Liver (tissue), 10 donors: ENCODE measurements at places on chromosomes 11 and 22.
A peak's percentile ranks its signal among the peaks of the same experiment; 100 is the strongest.

DNA sequence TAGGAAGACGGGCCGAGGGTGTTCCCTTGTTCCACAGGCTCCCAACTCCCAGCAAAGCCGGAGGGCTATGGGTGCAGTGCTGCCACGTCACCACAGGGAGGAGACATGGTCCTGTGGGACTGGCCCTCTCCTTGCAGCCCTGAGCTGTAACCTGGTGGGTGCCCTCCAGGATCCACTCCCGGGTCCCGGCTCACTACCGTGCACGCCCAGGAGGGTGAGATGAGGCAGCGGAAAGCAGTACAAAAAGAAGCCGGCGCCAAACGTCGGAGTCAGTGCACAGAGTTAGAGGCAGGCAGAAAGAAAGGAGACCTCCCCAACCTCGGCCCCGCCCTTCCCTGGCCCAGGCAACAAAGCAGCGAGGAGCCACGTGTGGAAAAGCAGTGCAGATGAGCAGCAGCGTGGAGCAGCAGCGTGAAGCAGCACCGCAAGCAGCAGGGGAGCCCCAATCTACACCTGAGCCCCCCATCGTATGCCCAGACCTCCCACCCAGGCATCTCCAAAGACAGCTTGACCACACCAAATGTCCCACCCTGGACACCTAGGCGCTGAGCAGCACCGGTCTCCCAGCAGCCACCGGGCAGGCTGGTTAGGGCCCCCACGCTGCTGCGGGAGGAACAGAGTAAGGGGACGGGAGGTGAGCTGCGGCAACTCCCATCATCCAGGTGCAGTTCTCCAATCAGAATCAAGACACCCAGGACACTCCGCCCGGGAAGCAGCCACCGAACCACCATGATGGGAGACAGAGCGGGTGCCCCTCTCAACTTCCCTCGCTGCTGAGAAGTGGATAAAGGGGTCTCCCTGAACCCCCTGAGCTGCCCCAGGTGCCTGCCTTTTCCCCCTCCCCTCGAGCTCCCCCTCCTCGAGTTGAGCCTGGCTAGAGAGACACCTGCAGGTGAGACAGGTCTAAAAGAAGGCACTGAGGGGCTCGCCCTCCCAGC, 28.8 kb downstream of the IGSF9B start:
- no peaks in the 10 kb centered on the region for H3K4me1 ChIP-seq
- peaks cover 8% of the 10 kb centered on the region for H3K27me3 ChIP-seq
- no peak overlapping the region for H3K27ac ChIP-seq
- no peaks in the 10 kb centered on the region for H3K36me3 ChIP-seq

- H3K27me3 ChIP-seq, result no peaks in the 10 kb centered on the region
- H3K27ac ChIP-seq, result no peak overlapping the region
- H3K36me3 ChIP-seq, result peaks cover 2% of the 10 kb centered on the region
- no peaks in the 10 kb centered on the region for H3K4me1 ChIP-seq
- no peak overlapping the region for H3K4me3 ChIP-seq
Measured at GRCh38 chr22:37509059-37509860, 10.0 kb downstream of the CARD10 start.

DNA sequence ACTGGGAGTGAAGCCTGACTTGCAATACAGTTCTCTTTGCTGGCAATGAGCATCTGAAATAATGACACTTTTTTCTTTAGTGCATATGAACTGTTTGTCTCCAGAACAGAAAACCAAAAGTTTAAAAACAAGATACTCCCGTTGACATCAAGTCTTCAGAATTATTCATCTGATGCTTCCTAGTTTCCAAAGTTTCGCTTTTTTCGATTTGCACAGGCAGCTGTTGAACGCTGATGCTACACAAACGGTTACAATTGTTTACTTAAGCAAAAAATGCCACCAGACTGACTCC, 612 bp upstream of the BIRC2 start:
- peak overlapping the region; percentile 96 for H3K4me3 ChIP-seq
- H3K36me3 ChIP-seq, result peaks cover 4% of the 10 kb centered on the region
- H3K4me1 ChIP-seq, result peaks cover 25% of the 10 kb centered on the region
- DNase-seq, result no peak
- peak overlapping the region; percentile 92 for H3K27ac ChIP-seq

GRCh38 chr11:75663808-75664207, 5.0 kb downstream of the MAP6 start:
- H3K36me3 ChIP-seq, result no peaks in the 10 kb centered on the region
- H3K27ac ChIP-seq, result no peak overlapping the region
- peaks cover 19% of the 10 kb centered on the region for H3K4me1 ChIP-seq
- DNase-seq, result no peak
- H3K4me3 ChIP-seq, result no peak overlapping the region

DNA sequence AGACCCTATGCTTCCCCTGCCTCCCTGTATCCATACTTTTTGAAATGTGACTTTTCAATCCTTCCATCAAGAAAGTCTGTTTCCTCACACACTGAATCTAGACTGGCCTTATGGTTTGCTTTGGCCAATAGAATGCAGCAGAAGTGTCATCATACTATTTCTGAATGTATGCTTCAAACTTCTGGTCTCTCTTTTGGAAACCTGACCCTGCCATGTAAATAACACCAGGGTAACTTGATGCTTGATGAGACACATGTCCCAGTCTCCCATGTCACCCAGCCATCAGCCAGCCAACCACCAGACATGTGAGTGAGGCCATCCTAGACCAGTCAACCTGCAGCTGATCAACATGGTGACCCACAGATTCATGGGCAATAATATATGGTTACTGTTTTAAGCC, 29.7 kb upstream of the CAVIN3 start:
- H3K4me3 ChIP-seq, result no peak overlapping the region
- no peaks in the 10 kb centered on the region for H3K27me3 ChIP-seq
- H3K27ac ChIP-seq, result no peak overlapping the region
- no peaks in the 10 kb centered on the region for H3K36me3 ChIP-seq

DNA sequence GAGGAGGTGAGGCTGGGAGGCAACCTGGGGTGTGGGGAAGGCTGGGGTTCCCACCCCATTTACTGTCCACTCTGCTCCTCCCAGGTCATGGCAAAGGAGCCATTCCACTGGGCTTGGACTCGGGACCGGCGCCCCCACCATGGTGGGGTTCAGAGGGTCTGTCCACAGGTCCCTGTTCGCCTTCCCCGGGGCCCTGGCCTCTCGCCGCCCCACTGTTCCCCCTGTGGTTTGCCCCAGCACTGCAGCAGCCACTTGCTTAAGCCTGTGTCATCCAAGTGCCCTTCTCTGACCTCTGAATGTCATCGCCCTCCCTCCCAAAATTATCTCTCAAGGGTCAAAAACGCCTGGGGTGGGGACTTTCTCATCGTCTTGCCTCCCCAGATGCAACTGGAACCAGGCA, 2.6 kb downstream of the SPDYC start:
- no peak for DNase-seq
- H3K27me3 ChIP-seq, result no peaks in the 10 kb centered on the region
- no peaks in the 10 kb centered on the region for H3K4me1 ChIP-seq
- H3K4me3 ChIP-seq, result no peak overlapping the region
- H3K27ac ChIP-seq, result no peak overlapping the region
- no peaks in the 10 kb centered on the region for H3K36me3 ChIP-seq

GRCh38 chr22:28594797-28595462, 84.7 kb downstream of the TTC28 start:
- no peaks in the 10 kb centered on the region for H3K36me3 ChIP-seq
- no peak overlapping the region for H3K4me3 ChIP-seq
- no peaks in the 10 kb centered on the region for H3K4me1 ChIP-seq
- H3K27ac ChIP-seq, result no peak overlapping the region

GRCh38 chr11:113989916-113990315, 15.0 kb downstream of the HTR3A start:
- no peak overlapping the region for H3K4me3 ChIP-seq
- H3K27ac ChIP-seq, result no peak overlapping the region
- no peaks in the 10 kb centered on the region for H3K27me3 ChIP-seq
- DNase-seq, result no peak
- no peaks in the 10 kb centered on the region for H3K4me1 ChIP-seq

GRCh38 chr22:25395468-25395867, 169.0 kb upstream of the GRK3 start:
- peak overlapping the region; percentile 31 for H3K27ac ChIP-seq
- H3K4me1 ChIP-seq, result peaks cover 32% of the 10 kb centered on the region
- no peak for DNase-seq
- no peak overlapping the region for H3K4me3 ChIP-seq
- H3K36me3 ChIP-seq, result no peaks in the 10 kb centered on the region
- H3K27me3 ChIP-seq, result no peaks in the 10 kb centered on the region

- H3K4me1 ChIP-seq, result no peaks in the 10 kb centered on the region
- H3K27ac ChIP-seq, result no peak overlapping the region
Measured at GRCh38 chr11:104772806-104773241, 125.4 kb downstream of the CASP12 start.

- H3K27ac ChIP-seq, result no peak overlapping the region
- no peak for DNase-seq
- no peaks in the 10 kb centered on the region for H3K36me3 ChIP-seq
Measured at GRCh38 chr11:134380785-134381184, 31.3 kb downstream of the B3GAT1 start.

- no peak for DNase-seq
- H3K4me3 ChIP-seq, result peak overlapping the region; percentile 93
Measured at GRCh38 chr22:38706901-38707195, 1.1 kb downstream of the GTPBP1 start.

DNA sequence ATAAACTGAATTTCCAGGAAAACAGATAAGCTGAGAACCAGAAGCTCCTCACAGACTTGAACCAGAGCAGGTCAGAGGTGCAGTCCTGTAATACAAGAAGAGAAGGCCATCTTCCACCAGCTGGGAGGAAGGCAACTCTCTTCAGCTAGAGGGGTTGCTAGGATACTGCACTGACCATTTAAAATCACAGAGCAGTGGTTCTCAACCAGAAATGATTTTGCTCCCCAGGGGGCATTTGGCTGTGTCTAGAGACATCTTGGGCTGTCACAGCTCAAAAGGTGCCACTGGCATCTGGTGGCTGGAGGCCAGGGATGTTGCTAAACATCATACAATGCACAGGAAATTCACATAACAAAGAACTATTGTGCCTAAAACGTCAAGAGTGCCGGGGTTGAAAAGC, 17.2 kb downstream of the OPCML start:
- no peaks in the 10 kb centered on the region for H3K27me3 ChIP-seq
- no peaks in the 10 kb centered on the region for H3K36me3 ChIP-seq
- no peak overlapping the region for H3K27ac ChIP-seq
- peaks cover 10% of the 10 kb centered on the region for H3K4me1 ChIP-seq
- no peak for DNase-seq
- H3K4me3 ChIP-seq, result no peak overlapping the region

- no peak overlapping the region for H3K27ac ChIP-seq
- DNase-seq, result no peak
- H3K4me3 ChIP-seq, result no peak overlapping the region
- no peaks in the 10 kb centered on the region for H3K36me3 ChIP-seq
- H3K27me3 ChIP-seq, result no peaks in the 10 kb centered on the region
- H3K4me1 ChIP-seq, result no peaks in the 10 kb centered on the region
Measured at GRCh38 chr11:1444823-1445422, 41.7 kb downstream of the MOB2 start.

GRCh38 chr11:88231894-88232482, 56.7 kb upstream of the RAB38 start:
- H3K27me3 ChIP-seq, result no peaks in the 10 kb centered on the region
- DNase-seq, result no peak

- no peaks in the 10 kb centered on the region for H3K4me1 ChIP-seq
- H3K27ac ChIP-seq, result no peak overlapping the region
- H3K36me3 ChIP-seq, result no peaks in the 10 kb centered on the region
- no peak overlapping the region for H3K4me3 ChIP-seq
Measured at GRCh38 chr11:124096364-124096763, 18.9 kb upstream of the VWA5A start.

DNA sequence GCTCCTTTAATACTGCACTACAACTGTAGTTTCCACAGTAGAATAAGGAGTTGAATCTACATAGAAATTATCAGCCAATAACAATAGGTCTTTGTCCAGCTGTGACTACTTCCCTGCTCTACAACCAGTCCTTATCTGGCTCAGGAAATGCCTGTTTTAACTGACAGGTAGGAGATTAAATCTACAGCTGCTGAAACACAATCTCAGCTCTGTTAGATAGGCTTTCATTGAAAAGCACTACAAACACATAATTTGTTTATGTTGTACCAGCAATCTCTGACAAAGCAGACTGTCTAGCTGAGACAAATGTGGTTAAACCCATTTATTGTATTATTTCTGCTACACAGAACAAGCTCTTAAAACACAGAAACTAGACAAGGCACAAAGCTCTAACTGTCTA, 230.0 kb downstream of the SOX6 start:
- no peak overlapping the region for H3K27ac ChIP-seq
- H3K27me3 ChIP-seq, result no peaks in the 10 kb centered on the region
- no peaks in the 10 kb centered on the region for H3K4me1 ChIP-seq
- DNase-seq, result no peak

DNA sequence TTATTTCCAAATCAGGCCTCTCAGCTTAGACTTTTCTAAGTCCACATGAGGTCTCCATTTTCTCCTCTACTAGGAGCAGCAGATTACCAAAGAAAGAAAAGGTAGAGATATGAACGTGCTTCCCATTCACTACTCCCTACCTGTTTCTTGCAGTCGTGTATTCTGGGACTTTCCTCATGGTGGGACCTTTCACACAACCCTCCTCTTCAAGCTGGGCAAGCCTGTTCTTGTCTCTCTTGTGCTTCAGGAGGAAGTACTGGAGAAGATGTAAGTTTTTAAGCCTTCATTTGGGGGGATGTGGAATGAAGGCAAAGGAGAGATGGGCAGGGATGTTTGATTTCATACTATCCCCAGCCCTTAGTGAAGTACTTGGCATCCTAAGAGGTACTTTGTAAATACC, 128.8 kb upstream of the SESN3 start:
- H3K27ac ChIP-seq, result no peak overlapping the region
- H3K27me3 ChIP-seq, result no peaks in the 10 kb centered on the region
- no peaks in the 10 kb centered on the region for H3K36me3 ChIP-seq
- H3K4me1 ChIP-seq, result peaks cover 6% of the 10 kb centered on the region
- H3K4me3 ChIP-seq, result no peak overlapping the region
- no peak for DNase-seq

DNA sequence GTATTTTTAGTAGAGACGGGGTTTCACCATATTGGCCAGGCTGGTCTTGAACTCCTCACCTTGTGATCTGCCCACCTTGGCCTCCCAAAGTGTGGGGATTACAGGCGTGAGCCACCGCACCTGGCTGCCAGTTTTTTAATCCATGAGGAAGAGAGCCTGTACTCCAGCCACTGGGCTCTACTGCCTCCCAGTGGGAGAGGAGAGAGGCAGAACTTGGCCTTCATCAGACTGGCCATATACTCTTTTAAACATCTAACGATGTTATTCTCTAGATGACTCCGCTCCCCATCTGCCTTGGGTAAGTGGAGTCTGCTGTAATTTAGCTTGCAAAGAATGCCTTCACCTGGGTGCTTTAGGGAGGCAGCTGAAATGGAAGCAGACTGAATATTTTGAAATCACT, 34.6 kb downstream of the SLC6A5 start:
- no peak overlapping the region for H3K4me3 ChIP-seq
- no peaks in the 10 kb centered on the region for H3K36me3 ChIP-seq
- DNase-seq, result no peak
- H3K27me3 ChIP-seq, result peaks cover 3% of the 10 kb centered on the region
- H3K27ac ChIP-seq, result no peak overlapping the region

GRCh38 chr11:96187822-96188221, 155.2 kb downstream of the MAML2 start:
- H3K4me1 ChIP-seq, result peaks cover 1% of the 10 kb centered on the region
- DNase-seq, result no peak
- H3K27me3 ChIP-seq, result no peaks in the 10 kb centered on the region
- H3K27ac ChIP-seq, result no peak overlapping the region
- H3K36me3 ChIP-seq, result no peaks in the 10 kb centered on the region
- H3K4me3 ChIP-seq, result no peak overlapping the region

GRCh38 chr11:44277196-44278090, 32.5 kb downstream of the ALX4 start:
- no peaks in the 10 kb centered on the region for H3K27me3 ChIP-seq
- no peaks in the 10 kb centered on the region for H3K36me3 ChIP-seq
- no peak overlapping the region for H3K27ac ChIP-seq
- no peak for DNase-seq
- H3K4me3 ChIP-seq, result no peak overlapping the region
- H3K4me1 ChIP-seq, result no peaks in the 10 kb centered on the region
